Subcutaneous adipose tissue (tissue), 4 donors: ENCODE measurements at places on chromosomes 4 and X. TPM values are rescaled to one million over a fixed set of nuclear protein-coding genes. Genes with fewer than 3 reads are reported as not detected.

Gene GC
- not detected for total RNA-seq

Gene GNRHR
- total RNA-seq = not detected

Gene CXorf66
- not detected for total RNA-seq

Gene CLIC2
- total RNA-seq = 21.3 TPM

Gene SPIN2A
- total RNA-seq = not detected

Gene UGT2B15
- total RNA-seq = not detected

Gene CENPVL3
- total RNA-seq = not detected

Gene CENPE
- total RNA-seq = 1.8 TPM

Gene PPEF2
- total RNA-seq = not detected

Gene RAB9B
- 0.85 TPM for total RNA-seq

Gene KCNIP4
- total RNA-seq = not detected

Gene ING2
- total RNA-seq = 23.0 TPM

Gene HSD17B13
- 4.2 TPM for total RNA-seq

Gene SH3RF1
- total RNA-seq = 22.7 TPM
